Left ventricle myocardium inferior (tissue), 1 donor: ENCODE measurements at places on chromosomes 7 and 10. TPM values are rescaled to one million over a fixed set of nuclear protein-coding genes. Genes with fewer than 3 reads are reported as not detected.

PGAM2 gene
- total RNA-seq, result 671 TPM

EPHA1 gene
- total RNA-seq, result not detected

TLX1 gene
- total RNA-seq, result not detected

PNLIPRP2 gene
- not detected for total RNA-seq

GRID1 gene
- 1.6 TPM for total RNA-seq

AGBL3 gene
- 1.5 TPM for total RNA-seq

OR2A5 gene
- not detected for total RNA-seq

SFRP4 gene
- total RNA-seq, result 2.1 TPM

CYP2C19 gene
- not detected for total RNA-seq

MALRD1 gene
- total RNA-seq, result 0.47 TPM

CHN2 gene
- 36.1 TPM for total RNA-seq
